ENCODE measurements at places on chromosomes 4 and X.

- no peak for DNase-seq
- no peaks in the 10 kb centered on the region for H3K4me1 ChIP-seq
- no peak overlapping the region for H3K27ac ChIP-seq
- no peaks in the 10 kb centered on the region for H3K27me3 ChIP-seq
- H3K36me3 ChIP-seq = peaks cover 10% of the 10 kb centered on the region
Measured at GRCh38 chr4:145048817-145049216, 49.2 kb downstream of the ANAPC10 start.

GRCh38 chr4:83724485-83725335 is 188.8 kb downstream of the GPAT3 start:
- H3K4me1 ChIP-seq = no peaks in the 10 kb centered on the region
- no peak overlapping the region for H3K4me3 ChIP-seq
- H3K36me3 ChIP-seq = no peaks in the 10 kb centered on the region
- H3K27me3 ChIP-seq = no peaks in the 10 kb centered on the region
- H3K27ac ChIP-seq = no peak overlapping the region
- DNase-seq = no peak

- no peaks in the 10 kb centered on the region for H3K4me1 ChIP-seq
- H3K27me3 ChIP-seq = no peaks in the 10 kb centered on the region
- H3K4me3 ChIP-seq = no peak overlapping the region
- H3K27ac ChIP-seq = no peak overlapping the region
- DNase-seq = no peak
Measured at GRCh38 chr4:142974328-142974727, 128.2 kb upstream of the INPP4B start.

GRCh38 chrX:130051176-130051845 is 59.0 kb downstream of the ELF4 start:
- no peak for DNase-seq
- no peaks in the 10 kb centered on the region for H3K27me3 ChIP-seq
- H3K4me3 ChIP-seq = no peak overlapping the region
- no peaks in the 10 kb centered on the region for H3K4me1 ChIP-seq
- H3K36me3 ChIP-seq = no peaks in the 10 kb centered on the region

DNA sequence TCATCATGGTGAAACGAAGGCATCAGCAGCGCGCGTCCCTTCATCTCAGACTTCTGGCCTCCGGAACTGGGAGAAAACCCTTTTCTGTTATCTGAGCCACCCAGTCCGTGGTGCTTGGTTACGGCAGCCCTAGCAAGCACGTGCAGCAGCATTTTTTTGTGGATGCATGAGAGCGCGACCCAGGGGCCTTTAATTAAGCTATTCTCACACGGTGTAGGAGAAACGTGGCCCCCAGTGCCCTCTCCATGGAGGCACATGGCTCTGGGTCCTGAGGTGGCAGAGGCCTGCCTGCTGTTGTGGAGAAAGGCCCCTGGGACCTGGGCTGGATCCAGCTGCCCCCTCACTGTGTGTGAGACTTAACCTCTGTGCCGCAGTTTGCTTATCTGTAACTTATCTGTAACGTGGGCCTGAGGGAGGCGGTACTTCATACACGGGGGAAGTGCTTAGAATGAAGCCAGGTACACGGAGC is 9.5 kb downstream of the CLCN4 start:
- H3K27ac ChIP-seq = no peak overlapping the region
- DNase-seq = no peak
- peaks cover 12% of the 10 kb centered on the region for H3K4me1 ChIP-seq
- no peak overlapping the region for H3K4me3 ChIP-seq
- no peaks in the 10 kb centered on the region for H3K27me3 ChIP-seq
- H3K36me3 ChIP-seq = no peaks in the 10 kb centered on the region
